ENCODE measurements at places on chromosomes 16 and 17.
A peak's percentile ranks its signal among the peaks of the same experiment; 100 is the strongest.

DNA sequence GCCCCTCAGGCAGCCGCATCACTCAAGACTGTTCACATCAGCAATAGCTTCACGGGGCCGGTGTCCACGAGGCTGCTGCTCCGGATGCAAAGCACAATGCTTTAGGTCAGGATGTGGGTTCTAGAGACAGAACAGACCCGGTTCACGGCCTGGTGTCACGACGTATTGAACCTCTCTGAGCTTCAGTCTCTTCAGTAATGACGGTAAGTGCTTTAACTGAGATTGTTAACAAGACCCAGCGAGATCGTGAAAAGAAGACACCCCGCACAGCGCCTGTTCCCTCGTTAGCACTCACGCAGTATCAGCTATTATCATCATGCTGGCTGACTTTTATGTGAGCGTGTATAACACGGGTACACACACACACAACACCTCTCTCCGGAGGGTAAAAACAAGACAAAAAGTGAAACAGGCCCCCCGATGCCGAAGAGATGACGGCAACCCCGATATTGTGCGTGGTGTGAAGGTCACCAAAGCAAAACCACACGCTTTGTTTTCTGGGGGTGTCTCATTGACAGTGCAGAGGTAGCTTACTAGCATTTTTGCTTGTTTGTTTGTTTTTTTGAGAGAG is 21.4 kb upstream of the ABR start:
- DNase-seq: no peak

GRCh38 chr17:78844301-78845005 is 3.8 kb upstream of the USP36 start:
- DNase-seq: no peak

DNA sequence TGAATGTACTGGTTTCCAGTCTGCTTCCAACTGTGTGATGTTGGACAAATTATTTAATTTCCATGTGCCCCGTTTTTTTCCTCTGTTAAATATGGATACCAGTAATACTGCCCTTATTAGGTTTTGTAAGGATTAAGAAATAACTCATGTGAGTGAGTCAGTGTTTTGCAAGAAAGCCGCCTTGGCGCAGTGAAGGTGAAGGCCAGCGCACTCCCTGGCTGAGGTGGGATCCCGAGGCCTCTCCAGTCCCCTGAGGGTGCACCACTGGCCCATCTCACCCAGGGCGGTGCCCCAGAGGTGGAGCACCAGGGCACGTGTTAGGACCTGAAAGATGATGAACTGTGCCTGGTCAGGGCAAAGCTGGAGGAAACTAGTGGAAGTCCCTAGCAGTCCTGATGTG is 43.5 kb downstream of the PHKB start:
- DNase-seq: no peak

DNA sequence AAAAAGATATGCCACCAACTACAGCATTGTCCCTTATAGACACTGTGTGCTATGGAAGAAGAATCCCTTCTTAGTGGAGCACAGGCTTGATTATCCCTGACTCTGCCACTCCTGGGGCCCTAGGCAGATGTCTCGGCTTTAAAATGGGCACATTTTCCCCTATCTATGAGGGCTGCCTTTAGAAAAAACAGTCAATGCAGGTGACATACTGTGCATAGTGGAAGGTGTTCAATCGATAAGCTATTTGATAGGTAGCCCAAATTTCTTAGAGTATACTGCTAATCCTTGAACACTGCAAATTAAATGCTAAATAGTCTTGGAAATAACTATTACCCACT is 64.4 kb downstream of the PARN start:
- DNase-seq: no peak

GRCh38 chr16:12508054-12508453 is 295.6 kb downstream of the CPPED1 start:
- no peak for DNase-seq

DNA sequence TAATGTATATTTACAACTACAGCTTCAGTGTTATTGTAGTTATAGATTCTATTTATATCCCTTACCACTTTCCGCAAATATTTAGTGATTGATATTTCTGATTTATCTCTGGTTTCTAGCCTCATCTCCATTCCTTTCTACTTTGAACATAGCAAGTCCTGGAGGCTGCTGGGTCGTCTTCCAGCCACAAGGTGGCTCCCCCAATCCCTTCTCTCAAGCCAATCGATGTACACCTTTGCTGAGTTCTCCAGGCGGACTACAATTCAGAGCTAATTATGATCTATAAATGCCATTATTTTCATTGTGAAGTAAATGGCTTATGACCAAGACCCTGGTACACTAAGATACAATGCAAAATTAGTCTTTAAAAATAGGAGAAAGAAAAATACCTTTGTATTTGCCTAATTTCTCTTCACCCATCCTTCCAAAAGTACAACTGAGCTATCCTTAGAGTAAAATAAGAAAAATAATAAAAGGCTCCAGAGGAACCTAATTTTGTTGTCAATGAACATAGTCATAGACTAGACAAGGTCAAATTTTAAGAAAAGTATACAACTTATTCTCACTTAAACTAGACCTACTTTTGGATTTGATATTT is 122.1 kb downstream of the SKAP1 start:
- DNase-seq: peak; percentile 23

DNA sequence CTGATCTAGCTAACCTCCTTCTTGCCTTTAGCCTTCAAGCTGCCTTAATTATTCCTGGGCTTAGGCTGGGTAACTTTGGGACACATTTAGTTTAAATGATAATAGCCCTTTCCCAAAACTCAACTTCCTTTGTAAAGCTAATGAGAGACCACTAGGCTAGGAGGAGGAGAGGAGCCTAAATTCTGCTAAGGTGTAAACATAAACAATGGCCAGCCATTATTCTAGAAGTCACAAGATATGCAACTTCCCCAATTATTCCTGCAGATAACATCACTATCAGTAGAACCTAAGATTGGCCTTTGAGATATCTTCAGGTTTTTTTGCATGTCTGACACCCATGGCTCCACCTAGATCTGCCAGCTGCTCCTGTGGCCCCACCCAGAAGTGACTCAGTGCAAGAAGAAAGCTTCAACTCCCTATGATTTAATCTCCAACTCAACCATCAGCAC is 131.2 kb upstream of the FAM20A start:
- DNase-seq: no peak

DNA sequence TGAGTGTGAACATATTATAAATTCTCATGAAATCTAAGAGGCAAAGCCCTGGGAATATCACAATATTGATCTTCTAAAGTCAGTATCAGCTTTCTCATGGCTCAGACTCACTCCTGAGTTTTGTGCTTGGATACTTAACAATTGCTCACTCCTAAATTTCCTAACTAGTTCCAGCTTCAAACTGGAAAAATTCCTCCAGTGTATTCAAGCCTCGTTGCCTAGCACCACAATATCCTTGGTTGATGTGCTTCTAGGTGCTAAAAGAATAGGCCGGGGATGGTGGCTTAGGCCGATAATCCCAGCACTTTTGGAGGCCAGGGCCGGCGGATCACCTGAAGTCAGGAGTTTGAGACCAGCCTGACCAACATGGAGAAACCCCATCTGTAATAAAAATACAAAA is 62.5 kb downstream of the XYLT1 start:
- DNase-seq: no peak

GRCh38 chr16:24146518-24146917 is 109.6 kb upstream of the CACNG3 start:
- peak; percentile 24 for DNase-seq

DNA sequence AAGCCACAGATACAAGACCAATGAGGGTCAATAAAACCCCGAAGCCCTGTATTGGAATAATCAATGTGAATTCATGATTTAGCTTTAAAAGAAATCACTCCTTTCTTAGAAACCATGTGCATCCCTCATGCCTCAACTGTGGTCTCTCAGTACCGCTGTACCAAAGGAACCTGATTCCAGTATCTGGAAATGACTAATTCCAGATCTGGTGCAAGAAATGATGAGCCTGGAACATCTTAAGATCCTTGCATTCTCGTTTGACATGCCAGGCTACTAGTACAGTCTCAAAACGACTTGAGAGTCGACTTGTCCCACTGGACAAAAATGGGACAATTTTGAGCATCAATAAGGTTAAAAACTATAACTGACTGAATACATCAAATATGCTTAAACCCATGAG is 21.2 kb downstream of the USP31 start:
- no peak for DNase-seq

DNA sequence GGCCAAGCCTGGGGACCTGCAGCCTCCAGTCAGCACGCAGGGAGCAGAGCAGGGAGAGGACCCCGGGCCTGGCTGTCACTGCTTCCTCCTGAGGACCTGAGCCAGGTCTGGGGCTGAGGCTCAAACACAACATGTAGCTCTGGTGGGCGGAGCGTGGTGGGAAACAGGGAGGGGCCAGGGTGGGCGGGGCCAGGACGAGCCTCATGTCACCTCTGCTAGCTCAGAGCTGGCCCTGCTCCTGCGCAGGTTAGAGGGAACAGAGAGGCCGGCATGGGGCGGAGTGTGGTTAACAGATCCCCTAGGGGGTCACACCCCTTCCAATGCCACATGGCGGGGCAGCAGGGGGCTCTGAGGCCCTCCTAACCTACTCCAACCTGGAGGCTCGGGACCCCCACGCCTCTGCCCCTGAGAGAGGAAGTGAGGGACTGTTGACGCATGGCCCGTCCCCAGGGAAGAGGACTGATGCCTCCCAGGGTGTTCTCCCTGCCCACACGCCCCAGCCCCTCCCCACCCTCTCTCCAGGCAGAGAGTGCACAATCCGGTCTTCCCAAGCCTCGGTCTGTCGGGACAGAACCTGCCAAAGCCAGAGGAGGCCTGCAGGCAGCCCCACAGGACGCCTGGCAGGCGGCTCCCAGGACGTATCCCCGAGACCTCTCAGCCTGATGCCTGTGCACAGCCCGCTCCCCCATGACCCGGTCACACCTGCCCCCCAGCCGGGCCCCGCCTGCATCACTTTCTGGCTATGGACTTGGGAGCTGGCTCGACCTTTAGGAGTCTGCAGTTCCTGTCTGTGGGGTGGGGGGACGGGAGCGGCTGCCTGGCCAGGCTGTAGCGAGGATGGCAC is 15.2 kb downstream of the PIEZO1 start:
- DNase-seq: no peak

DNA sequence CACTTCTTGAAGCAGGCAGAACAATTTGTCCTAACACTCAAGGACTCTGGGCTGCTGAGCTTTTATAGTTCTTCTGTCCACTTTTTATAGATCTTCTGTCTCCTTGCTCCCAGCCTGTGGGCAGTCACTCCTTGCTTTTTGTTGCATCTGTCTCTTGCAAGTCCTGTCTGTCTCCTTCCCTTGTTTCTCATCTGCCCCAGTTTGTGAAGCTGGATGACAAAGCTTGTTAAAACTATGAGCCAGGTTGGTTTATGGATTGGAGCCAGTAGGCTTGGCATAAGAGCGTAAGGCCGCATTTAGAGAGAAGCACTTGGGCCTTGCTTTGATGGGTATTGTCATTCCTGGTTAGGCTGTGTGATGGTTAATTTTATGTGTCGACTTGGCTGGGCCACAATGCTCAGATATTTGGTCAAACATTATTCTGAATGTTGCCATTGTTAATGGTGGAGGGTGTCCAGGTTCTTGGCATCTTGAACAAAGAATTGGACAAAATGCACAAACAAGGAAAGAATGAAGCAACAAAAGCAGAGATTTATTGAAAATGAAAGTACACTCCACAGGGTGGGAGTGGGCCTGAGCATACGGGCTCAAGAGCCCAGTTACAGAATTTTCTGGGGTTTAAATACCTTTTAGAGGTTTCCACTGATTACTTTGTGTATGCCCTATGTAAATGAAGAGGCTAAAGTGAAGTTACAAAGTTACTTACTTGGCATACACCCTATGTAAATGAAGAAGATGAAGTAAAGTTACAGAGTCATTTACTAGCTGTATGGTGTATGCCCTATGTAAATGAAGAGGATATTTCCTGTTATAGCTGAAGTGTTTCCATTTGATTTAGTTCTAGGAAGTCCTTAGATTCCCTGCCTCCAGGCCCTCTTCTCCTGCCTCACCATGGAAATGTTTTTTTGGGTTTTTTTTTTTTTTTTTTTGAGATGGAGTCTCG is 8.0 kb upstream of the CPPED1 start:
- no peak for DNase-seq

GRCh38 chr17:801660-802059 is 19.5 kb downstream of the MRM3 start:
- DNase-seq: no peak

- DNase-seq: no peak
These were observed 24.2 kb upstream of the SSTR2 start for GRCh38 chr17:73140566-73140965.

DNA sequence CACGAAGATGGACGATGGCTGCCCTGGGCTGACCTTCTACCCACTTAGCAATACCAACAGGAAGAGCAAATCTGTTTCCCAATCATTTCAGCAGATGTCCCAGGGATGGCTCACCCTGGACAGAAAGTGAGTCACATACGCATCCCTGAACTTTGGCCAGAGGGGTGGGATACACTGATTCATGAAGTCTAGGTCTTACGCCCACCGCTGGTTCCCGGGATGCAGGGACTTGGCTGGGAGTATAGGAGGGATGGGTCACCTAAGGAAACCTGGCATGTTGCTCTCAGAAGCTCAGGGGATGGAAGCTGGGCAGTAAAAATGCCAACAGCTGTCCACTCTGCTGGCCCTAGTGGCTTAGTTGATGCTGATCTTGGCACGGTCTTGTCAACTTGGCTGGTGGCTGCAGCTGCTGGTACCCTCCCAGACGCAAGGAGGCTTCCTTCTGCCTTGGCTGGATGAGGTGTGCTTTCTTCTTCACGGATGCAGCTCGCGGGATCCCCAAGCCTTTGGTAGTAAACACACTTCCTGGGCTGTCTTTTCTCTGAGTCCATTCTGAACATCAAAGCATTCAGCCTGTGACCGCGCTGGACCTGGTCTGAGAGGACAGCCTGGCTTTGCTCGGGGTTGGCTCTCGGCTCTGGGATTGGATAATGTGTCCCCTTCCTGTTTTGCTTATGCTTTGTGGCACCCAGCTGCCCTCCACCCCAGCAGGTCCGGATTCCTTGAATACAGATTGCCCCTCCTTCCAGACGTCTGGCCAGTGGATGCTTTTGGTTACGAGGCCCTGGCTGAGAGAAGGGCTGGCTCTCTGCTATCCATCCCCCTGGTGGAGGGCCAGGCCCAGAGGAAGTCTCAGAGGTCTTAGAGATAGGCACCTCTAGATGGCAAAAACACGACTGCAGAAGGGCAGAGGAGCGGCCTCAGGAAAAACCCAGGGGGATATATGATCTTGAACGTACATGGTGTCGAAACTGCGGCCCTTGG is 71.5 kb downstream of the RAP1GAP2 start:
- no peak for DNase-seq

GRCh38 chr16:71629278-71630016 is 3.5 kb downstream of the MARVELD3 start:
- DNase-seq: no peak

DNA sequence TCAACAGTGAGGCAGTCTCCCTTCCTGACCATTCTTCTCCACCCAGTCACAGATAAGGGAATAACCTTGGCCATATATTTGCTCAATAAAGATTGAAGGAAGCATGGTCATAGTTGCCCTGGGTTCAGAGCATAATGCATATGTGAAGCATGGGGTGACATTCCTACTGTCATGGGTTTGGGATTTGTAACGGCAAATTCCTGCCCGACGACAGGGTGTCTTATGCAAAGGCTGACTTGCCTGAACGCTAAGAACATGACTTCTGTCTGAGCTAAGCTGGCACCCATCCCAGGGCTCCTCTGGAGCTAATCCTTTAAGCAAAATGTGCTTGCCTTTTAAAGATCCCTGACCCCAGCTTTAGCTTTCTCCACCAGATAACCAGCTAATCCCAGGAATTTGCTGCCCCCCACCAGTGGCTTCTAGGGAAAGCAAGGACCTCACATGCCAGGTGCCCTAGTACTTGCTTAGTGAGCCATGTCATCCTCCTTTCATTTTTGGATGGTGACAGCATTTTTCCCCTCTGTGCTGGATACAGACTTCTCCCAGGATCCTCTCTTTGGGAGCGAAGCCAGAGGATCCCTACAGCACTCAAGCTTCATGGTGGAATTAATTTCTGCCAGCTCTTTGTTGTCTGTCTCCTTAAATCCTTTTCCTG is 11.7 kb downstream of the SLC7A6OS start:
- DNase-seq: peak; percentile 68

Data from left ventricle myocardium inferior (tissue), 1 donor.